ENCODE measurements at places on chromosomes 7 and 10. TPM values are rescaled to one million over a fixed set of nuclear protein-coding genes. Genes with fewer than 3 reads are reported as not detected.

The ZNF777 gene
- 12.3 TPM for total RNA-seq

The WDR86 gene
- total RNA-seq = 1.7 TPM

The CACNB2 gene
- total RNA-seq = 12.4 TPM

The CHST15 gene
- 13.3 TPM for total RNA-seq

The SPDYE5 gene
- total RNA-seq = not detected

The H2BK1 gene
- not detected for total RNA-seq

The LFNG gene
- 4.9 TPM for total RNA-seq

The MRPS33 gene
- total RNA-seq = 29.1 TPM

The C10orf53 gene
- total RNA-seq = not detected

The FKBP6 gene
- total RNA-seq = not detected

The OR6V1 gene
- total RNA-seq = not detected

The FGL2 gene
- total RNA-seq = 1.9 TPM

The TBXAS1 gene
- 5.3 TPM for total RNA-seq

The FGF8 gene
- not detected for total RNA-seq

The ZNF467 gene
- 27.9 TPM for total RNA-seq

The OPN1SW gene
- not detected for total RNA-seq
